ENCODE measurements at places on chromosomes 7 and 10.

GRCh38 chr7:140446467-140446866 is 32.8 kb downstream of the MKRN1 start:
- DNase-seq: no peak

DNA sequence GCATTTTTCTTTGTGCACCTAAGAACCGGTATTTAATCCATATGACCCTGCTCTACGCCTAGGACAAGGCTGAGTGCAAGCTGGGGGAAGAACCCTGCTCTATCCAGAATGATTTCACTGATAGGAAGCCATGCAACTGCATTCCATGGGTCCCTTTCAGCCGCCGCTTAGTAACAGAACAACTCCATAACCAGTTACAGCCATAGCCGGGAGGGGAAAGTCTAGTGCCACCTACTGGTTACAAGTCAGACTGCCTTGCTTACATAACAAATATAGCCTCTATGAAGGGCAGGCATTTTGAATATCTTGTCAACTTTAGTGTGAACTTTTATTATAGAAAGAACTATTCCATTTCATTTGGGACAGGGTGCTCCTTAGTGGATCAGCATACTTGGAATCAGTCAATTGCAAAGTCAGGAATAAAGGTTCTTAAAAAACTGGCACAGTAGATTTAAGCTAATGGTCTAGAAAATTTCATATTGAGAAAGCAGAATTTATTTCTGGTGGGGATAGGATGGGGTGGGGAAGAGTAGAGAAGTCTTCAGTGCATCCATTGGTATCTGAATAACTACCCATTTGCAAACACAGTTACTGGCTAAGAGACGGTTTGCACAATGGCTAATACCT is 521.7 kb downstream of the ADRA2A start:
- DNase-seq: peak; percentile 11

DNA sequence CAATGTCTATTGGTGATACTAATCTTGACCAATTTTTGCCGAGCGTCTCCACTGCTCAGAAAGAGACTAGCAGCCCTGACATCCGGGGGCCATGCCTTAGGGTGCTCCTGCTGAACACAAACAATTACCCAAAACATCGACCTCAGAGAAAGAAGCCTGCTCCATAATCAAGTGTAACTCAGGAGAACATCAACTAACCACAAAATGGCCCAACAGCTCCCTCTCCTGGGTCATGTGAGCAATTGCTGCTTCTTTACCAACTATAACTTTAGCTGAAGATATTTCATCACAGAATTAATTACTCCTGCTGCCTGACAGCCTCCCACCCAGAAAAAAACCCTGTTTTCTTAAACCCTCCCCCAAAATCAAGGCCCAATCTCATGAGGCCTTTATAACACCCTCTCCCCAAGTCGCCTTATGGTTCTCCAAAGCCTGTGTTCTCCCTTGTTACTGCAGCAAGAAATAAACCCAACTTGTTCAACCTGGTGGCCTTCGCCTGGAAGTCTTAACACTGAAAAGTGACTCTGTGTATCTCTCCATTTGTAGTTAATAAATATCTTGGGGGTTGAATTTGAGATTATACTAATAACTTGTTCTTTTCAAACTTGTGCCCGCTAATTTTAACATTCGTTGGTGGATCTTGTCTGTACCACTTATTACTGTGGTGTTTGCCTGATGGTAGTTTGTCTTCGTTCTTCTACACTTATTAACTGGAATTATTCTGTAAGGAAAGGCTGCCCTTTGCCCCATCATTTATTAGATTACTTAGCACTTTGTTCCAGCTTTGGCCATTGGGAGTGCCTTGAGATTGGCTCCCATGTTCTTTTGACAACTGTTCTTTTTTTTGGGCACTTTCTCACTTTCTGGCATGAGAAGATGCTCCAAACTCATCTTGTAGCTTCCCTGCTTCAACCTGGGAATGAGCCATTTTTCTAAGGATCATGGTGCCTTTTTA is 21.2 kb upstream of the RAMP3 start:
- peak; percentile 85 for DNase-seq

GRCh38 chr10:110959379-110960332 is 40.3 kb downstream of the SHOC2 start:
- DNase-seq: no peak

DNA sequence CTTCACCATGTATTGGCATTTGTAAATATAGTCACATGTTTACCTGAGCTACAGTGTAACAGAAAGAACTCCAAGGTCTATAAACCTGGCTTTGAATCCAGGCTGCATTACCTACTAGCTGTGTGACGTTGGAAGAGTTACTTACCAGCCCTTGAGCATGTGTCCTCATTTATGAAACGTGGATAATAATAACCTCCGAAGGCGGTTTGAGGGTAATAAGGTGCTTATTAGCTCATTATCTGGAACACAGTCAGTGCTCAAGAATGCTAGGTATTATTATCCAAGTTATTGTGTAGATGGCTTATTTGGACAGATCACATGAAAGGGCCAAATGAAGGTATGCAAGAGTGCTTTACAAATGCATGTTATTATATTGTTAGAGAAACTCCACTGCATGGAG is 64.9 kb downstream of the SEC23IP start:
- no peak for DNase-seq

DNA sequence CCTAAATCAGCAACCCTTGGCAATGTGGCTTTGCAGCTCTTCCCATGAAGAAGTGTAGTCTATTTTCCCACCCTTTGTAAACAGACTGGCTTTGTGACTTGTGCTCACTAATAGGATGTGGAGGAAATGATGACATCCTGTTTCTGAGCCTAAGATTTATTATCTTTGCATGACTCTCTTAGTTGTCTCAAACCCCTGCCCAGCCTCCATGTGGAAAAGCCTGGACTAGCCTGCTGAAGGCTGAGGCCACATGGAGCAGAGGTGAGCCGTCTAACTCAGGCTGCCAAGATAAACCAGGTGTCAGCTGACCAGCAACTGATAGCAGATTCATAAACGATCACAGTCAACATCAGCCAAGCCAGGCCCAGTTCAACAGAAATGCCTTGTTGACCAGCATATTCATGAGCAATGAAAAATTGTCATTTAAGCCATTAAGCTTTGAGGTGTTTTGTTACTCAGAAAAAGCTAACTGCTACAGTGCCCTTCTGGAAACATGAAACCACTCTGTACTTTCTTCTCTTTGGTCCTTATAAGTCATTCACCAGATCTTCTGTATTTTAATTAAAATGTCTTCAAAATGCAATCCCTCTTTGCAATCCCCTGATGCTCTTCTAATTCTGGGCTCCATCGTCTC is 586.3 kb upstream of the ANKRD30A start:
- no peak for DNase-seq

DNA sequence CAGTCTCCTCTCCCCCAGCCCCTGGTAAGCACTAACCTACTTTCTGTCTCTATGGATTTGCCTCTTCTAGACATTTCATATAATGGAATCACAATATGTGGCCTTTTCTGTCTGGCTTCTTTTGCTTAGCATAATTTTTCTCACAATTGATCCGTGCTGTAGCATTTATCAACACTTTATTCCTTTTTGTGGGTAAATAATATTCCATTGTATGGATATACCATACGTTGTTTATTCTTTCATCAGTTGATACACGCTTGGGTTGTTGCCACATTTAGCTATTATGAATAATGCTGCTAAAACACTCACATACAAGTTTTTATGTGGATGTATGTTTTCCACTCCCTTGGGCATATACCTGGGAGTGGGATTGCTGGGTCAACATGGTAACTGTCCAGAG is 25.8 kb downstream of the MCM10 start:
- no peak for DNase-seq

- no peak for DNase-seq
These were observed 34.8 kb downstream of the KLF6 start for GRCh38 chr10:3750006-3750816.

- peak; percentile 65 for DNase-seq
These were observed 113.7 kb downstream of the BRAF start for GRCh38 chr7:140810830-140811556.

- peak; percentile 87 for DNase-seq
These were observed at the start of gene GCK for GRCh38 chr7:44189286-44189992. Gene GCK (minus strand): TSS chr7:44189439. CDS start chr7:44188953, 486 bp downstream.

DNA sequence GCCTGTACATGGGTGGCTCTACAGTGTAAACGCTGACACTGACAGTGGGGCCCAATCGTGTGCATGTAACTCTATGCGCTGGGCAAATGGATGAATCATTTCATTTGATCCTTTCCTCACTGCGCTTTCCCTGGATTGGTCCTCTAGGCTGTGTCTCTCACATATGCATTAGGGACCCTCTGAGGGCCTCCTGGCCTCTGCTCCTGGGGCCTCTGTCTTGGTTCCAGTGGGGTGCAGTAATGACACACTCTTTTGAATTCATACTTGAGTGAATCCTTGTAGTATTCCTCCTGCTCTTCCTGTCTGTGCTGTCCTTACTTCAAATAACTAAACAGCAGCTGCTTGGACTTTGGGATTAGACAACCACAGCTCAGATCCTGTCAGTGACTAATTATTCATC is 176.5 kb upstream of the ADO start:
- DNase-seq: no peak

- DNase-seq: peak; percentile 83
These were observed 4.9 kb downstream of the SRRM3 start for GRCh38 chr7:76206633-76207032.

GRCh38 chr10:23094786-23095403 is 484 bp upstream of the MSRB2 start:
- DNase-seq: peak; percentile 10

GRCh38 chr7:152459724-152460251 is 24.0 kb upstream of the KMT2C start:
- DNase-seq: no peak

DNA sequence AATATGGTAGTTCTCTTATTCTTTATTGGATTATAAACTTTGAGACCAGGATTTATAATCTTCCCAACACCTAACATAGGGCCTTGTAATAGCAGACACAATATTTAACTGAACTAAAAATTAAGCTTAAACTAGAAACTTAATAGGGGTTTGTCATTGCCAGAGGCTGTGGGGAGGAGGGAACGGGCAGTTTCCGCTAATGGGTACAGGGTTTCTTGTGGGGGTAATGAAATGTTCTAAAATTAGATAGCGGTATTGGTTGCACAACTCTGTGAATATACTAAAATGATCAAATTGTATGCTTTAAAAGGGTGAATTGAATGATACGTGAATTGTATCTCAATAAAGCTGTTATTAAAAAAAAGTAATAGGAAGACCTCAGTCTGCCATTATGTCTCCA is 45.4 kb downstream of the NT5C2 start:
- DNase-seq: no peak

DNA sequence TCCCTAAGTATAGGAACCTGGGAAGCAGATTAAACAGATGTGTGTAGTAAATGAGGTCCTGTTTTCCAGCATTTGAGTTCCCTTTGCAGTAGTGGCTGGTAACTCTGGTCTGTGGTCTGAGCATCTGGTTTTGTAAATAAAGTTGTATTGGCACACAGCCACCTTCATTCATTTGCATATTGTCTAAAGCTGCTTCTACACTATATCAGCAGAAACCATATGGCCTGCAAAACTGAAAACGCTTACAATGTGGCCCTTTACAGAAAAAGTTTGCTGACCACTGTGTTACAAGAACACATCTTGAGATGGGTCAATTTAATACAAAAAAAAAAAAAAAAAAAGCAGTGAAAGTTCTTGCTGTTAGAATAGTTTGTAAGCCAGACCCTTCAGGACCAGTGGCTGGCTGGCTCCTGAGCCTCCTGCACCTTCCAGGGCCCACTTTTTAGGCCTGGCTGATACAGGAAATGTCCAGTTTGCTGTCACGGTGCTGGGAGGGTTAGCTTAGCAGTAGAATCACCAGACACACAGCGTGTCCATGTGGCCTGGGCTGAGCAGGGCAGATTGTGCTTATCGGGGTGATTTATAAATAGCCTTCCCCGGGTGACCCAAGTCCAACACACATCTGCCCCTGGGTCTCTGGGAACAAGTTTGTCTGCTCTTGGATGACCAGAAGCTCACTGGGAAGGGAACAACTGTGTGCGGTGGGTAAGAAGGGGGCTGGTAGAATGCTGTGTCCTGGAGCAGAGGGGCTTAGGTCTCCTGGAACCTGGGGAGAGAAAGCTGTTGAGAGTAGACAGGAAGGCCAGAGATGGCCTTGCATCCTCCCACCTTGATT is 1.4 kb downstream of the C10orf71 start:
- no peak for DNase-seq

DNA sequence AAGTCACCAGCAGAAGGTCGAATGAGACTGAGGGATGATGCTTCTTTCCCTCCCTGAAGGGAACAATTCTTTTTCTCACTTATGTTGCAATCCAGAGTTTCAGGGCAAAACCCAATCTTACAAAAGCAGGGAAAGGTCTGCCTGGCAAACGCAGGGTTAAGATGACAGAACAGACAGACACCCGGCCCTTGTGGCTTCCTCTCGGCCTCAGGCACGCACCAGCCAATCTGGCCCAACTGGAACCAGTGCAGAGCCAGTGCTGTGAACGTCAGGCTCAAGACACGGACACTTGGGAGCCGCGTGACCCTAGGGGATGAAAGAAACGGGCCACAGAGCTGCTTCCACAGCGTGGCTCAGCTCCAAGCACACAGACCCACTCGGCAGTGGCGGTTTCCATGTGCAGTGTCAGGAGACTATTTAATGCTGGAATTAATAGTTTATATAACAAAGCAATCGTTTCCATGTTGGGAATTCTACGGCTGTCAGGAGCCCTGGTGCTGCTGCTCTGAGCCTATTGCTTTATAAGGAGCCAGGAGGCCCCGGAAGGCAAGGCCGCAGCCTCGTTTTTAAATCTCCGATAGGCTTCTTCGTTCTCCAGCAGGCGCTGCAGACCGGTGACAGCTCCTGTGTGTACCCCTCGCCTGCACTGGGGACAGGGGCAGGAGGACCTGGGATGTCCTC is 198.4 kb downstream of the DIP2C start:
- peak; percentile 49 for DNase-seq

DNA sequence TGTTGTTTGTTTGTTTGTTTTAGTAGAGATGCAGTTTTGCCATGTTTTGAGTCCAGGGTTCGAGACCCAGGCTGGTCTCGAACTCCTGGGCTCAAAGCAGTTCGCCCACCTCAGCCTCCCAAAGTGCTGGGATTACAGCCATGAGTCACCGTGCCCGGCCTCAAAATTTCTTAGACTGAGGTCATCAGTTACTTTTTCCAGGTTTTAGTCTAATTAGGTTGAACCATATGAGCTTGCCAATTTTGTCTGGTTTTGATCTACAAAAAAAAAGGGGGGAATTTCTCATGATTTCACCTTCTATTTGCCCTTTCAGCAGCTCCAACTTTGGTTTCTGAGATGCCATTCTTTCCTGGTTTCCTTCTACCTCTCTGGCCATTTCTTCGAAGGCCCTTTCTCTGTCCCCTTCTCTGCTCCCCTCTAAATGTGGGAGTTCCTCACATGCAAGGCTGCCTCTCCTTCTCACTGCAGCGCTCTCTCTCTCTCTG is 5.5 kb downstream of the CUEDC2 start:
- no peak for DNase-seq

GRCh38 chr7:1395211-1396070 is 63.8 kb downstream of the MICALL2 start:
- DNase-seq: no peak

GRCh38 chr7:26279405-26279804 is 12.3 kb upstream of the SNX10 start:
- no peak for DNase-seq
